ENCODE measurements at places on chromosomes 4 and X.

DNA sequence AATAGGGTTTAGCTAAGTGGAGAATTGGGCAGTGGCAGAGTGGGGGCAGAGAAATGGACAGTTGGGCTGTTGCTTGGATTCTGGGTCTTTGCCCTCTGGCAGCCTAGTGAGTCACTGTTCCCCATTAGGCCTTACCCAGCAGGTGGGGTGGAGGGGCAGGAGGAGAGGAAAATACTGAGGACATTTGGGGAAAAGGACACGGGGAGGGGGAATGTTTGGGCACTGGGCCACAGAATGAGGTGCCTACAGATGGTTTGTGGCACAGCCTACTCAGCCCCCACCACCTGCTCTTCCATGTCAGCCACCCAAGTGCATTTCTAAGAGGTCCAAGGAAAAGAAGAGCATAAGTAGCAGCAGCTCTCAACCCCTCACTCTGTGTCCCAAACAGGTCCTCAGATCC is 13.0 kb downstream of the SLC16A2 start:
- peak; percentile 1 for DNase-seq

DNA sequence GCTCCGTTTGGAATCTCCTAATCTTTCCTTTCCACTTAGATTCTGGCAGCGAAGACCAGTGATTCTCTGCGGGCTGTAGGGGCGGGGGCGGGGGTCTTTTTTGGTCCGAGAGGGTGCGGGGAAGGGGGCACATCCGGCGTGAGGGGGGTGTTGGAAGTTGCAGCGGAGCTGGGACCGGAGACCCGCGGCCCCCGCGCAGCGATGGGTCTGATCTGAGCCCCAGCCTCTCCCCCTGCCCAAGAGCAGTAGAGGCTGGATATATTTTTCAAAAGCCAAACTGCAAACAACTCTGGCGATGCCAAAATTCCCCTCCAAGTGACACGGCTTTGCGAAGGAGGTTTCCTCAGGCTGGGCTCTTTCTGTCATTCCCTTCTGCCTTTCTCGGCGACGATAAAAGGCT is 355 bp downstream of the GRID2 start:
- no peak for DNase-seq

DNA sequence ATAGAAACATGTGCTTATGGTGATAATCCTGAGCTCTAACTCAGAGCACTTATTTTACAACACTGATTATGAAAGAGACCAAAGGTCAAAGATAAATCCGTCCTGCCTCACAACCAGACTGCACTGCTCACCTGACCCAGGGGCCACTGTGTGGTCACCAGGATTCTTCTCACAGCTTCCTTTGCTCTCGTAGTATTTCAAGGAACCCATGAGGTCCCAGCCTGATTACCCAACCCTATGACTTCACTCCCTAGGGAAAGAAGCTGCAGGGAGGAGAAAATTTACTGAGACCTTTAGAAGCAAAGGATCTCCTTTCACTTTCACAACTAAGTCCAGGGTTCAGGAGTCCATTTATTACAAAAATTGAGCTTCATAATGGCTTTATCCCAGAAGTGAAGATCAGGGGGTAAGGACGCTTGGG is 9.6 kb downstream of the SLC25A5 start:
- no peak for DNase-seq

DNA sequence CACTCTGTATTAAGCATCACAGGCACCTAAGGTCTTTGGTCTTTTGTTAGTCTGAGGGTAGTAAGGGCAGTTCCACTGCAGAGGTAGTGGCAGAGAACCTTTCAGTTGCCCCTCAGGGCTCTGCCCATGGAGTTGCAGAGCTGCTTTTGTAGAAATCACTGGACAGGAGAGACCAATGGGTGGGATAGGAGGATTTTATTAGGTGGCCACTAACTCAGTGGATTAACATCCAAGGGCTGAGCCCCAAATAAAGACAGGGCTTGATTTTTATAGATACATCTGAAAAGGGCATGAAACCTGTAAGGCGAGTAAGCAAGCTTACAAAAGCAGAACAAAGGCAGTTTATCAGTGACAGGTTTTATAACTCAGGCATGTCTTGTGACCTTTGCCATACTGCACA is 1035.4 kb downstream of the SH3BGRL start:
- no peak for DNase-seq
